ENCODE measurements at places on chromosomes 2 and 18. TPM values are rescaled to one million over a fixed set of nuclear protein-coding genes. Genes with fewer than 3 reads are reported as not detected.

POTEF gene
- not detected for total RNA-seq

ARID5A gene
- 59.5 TPM for total RNA-seq

GCC2 gene
- total RNA-seq, result 43.6 TPM

CHRND gene
- total RNA-seq, result not detected

IGFBP5 gene
- total RNA-seq, result not detected

DPP4 gene
- 20.8 TPM for total RNA-seq

COL4A3 gene
- total RNA-seq, result not detected

CPO gene
- total RNA-seq, result not detected

CD8B2 gene
- 4.6 TPM for total RNA-seq

DLGAP1 gene
- total RNA-seq, result not detected

SETBP1 gene
- 3.9 TPM for total RNA-seq

CYP27A1 gene
- total RNA-seq, result not detected

KIAA1328 gene
- total RNA-seq, result 5.6 TPM

SLC9A4 gene
- not detected for total RNA-seq

CD28 gene
- 84.0 TPM for total RNA-seq

GAL3ST2 gene
- not detected for total RNA-seq
